ENCODE measurements at places on chromosomes 3 and 15.

GRCh38 chr3:15521573-15521965, at the start of gene COLQ:
Gene COLQ, minus strand, starts transcription at chr3:15521706. Its CDS starts 81 bp downstream, at chr3:15521625.
- DNase-seq = no peak

- DNase-seq = no peak
Observed at GRCh38 chr3:128783774-128784173, 57.8 kb downstream of the RAB7A start.

DNA sequence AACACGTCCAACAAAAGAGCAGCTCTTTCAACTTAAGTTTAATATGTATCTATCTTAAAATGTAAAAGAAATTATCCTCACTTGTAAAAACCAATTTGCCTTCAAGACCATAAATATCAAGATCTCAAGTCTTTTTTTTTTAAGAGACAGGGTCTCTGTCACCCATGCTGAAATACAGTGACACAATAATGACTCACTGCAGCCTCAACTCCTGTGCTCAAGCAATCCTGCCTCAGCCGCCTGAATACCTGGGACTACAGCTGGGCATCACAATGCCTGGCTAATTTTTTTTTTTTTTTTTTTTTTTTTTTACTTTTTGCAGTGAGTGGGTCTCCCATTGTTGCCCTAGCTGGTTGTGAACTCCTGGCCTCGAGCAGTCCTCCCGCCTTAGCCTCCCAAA, 26.0 kb downstream of the ACAP2 start:
- DNase-seq = no peak

GRCh38 chr3:40969756-40970466, 229.4 kb upstream of the CTNNB1 start:
- DNase-seq = no peak

DNA sequence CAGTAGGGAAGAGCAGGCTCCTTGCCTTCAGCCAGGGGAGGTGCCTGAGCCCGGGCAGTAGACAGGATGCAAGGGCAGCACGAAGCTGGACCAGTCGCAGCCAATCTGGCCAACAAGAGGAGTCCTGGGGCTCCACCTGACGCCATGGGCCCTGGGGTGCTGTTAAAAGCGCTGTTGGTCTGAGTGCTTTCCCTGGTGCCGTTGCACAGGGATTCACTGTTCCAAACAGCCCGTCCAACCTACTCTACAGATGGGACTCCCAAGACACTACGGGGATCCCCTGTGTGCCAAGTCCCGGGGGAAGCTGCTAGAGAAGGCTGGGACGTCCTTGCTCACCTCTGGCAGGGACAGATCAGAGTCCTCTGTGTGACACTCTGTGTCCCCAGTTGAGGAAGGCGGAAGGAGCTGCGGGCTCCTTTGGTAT, 632 bp downstream of the CTSH start:
- DNase-seq = no peak

GRCh38 chr3:73448041-73448440, 176.7 kb downstream of the PDZRN3 start:
- DNase-seq = no peak

- no peak for DNase-seq
Observed at GRCh38 chr15:68389936-68390817, 41.8 kb downstream of the ITGA11 start.

GRCh38 chr3:186048119-186048518, 60.8 kb downstream of the ETV5 start:
- no peak for DNase-seq

DNA sequence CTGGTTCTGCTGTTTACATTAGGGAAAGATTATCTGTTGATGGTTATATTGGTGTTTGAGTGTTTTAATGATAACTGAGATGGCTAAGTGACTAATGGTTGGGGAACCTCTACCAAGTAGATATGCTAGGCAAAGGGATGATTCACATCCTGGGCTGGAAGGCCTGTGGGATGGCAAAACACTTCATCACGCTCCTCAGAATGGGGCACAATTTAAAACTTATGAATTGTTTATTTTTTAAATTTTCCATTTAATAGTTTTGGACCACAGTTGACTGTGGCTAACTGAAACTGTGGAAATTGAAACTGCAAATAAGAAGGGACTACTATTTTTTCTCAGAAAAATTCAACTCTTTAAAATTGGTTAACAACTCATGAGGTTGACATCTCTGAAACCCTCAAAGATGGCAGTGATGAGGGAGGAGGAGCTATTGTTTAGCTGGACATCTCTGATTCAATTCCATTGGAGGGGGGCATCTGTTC, 100.5 kb upstream of the ZBED2 start:
- peak; percentile 46 for DNase-seq

DNA sequence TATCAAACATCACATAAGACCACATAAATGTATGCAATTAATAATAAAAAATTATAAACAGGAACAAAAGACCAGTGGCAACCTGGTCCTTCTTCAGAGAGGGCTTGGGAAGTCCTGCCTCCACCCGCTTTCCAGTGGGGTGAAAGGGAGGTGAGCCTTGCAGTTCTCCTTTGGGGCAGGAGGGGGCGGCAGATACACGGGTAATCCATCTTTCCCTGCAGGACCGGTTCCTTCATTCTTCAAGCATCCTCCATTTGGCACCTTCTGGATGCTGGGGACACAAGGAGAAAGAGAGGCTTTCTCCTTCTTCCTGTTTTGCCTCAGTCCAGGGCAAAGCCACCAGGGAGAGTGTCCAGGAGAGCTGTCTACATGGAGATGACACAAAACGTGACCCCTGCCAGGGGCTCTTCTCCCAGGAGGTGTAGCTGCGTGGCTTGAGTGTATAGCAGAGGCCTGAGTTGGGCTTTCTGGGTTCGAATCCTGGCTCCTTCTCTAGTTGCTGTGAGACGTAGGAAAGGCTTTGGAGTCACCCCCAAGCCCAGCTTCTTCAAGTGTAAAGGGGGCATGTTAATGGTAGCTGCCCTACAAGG, 23.2 kb downstream of the RPLP1 start:
- peak; percentile 80 for DNase-seq

DNA sequence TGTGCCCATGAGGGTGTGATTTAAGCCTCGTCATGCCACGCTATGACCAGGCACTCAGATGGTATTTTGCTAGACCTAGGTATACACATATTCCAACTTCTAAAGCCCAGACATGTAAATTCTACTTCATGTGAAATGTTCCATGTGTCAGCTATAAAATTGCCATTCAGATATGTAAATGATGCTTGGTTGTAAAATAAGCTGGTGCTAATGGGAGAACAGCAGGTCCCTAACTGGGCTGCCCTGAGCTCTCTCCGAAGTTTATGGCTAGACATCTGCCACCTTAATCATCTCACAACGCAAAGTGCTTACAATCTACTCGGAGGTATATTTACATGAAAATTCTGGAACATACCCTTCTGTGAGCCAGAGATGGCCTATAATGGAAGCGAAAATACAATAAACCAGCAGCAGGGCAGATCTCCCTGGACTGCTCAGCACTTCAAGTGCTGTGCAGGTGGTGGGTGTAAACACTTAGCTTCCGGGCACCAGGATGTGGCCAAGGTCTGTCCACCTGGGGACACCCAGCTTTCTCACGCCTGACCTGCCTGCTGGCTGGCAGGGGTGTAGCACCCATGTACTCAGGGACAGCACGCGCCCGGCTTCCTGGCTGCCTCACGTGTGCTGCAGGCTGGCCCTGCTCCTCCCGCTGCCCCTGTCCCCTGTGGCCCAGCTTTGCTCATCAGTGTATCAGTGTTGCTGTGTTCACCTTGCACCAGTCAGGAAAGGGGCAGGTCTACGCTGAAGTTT, 82.0 kb downstream of the CHDH start:
- DNase-seq = no peak

GRCh38 chr3:144010371-144010770, 38.7 kb downstream of the DIPK2A start:
- no peak for DNase-seq

- no peak for DNase-seq
Observed at GRCh38 chr3:10245081-10245712, 3.1 kb upstream of the TATDN2 start.

DNA sequence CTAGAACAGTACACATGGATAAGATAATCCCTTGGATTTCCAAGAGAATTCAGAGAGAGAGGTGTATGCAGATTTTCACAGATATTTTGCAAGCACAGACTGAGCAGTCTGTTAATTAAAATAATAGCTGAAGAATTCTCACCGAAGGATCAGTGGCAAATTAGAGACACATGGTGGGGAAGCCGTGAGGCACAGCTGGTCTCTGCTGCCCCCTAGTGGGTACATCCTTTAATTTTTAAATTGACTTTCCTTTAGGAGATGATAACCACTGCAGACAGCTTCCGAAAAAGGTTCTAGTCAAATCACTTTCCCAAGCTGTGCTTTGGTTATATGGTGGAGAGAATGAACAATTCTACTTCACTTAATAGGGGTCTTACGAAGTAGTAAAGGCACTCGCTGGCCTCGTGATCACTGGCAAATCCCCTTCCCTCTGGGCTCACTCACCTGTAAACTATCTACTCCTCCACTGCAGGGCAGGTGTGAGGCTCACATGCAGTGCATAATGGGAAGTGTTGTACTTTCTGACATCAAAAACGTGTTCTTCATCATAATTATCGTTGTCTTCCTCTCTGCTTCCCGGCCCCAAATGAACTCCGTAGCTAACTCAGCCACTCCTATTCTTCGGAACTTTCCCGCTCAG, 19.5 kb downstream of the MESD start:
- DNase-seq = peak; percentile 69

- no peak for DNase-seq
Observed at GRCh38 chr3:177629276-177629675, 432.0 kb upstream of the TBL1XR1 start.

- no peak for DNase-seq
Observed at GRCh38 chr3:107208100-107208499, 169.1 kb upstream of the CCDC54 start.

DNA sequence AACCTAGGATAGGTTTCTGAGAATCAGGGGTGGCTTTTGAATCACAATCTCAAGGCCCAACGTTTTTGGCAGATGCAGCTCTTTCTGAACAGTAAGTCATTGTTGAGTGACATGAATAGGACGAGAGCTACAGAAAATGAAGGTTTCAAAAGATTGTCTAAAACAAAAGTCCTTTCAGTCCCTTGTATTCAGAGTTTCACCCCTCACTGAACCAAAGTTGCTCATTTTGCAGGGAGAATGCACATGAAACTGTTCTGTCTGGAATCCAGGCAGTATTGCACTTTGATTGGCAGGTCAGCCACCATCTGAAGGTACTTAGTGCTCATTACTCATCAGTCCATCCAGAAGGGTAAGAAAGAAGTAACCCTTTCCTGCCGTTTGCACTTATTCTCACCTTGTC, 24.1 kb upstream of the RASGRP1 start:
- DNase-seq = no peak

DNA sequence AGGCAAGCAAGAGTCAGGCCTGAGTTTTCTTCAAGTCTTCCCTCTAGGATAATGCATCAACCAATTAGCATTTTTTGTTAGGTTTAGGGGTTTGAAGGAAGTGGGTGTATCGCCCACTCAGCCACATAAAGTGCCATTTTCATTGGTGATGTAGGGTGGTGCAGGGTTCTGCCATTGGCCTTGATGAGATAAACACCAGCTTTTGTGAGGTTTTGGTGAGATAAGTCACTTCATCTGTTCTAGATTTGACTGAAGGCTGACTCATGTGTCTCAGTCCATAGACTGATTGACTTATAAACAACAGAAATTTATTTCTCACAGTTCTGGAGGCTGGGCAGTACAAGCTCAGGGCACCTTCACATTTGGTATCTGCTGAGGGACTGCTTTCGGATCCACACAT, 84.5 kb upstream of the C3orf80 start:
- DNase-seq = peak; percentile 29

DNA sequence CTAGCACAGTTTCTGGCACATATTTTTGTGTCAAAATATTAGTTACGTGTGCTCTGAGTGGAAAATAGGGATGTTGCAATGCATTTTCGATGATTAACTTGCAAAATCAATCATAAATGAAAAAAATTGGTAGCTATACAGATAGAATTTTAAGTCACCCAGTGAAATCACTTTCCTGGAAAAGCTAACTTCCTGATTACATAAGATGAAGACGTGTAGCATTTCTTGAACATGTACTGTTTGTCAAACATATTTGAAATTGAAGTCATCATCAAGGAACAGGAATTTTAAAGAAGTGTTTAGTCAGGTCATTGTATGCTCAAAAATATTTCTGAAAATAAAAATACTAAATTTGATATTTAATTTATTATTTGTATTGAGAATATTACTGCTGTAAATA, 977.7 kb downstream of the PLOD2 start:
- DNase-seq = no peak

DNA sequence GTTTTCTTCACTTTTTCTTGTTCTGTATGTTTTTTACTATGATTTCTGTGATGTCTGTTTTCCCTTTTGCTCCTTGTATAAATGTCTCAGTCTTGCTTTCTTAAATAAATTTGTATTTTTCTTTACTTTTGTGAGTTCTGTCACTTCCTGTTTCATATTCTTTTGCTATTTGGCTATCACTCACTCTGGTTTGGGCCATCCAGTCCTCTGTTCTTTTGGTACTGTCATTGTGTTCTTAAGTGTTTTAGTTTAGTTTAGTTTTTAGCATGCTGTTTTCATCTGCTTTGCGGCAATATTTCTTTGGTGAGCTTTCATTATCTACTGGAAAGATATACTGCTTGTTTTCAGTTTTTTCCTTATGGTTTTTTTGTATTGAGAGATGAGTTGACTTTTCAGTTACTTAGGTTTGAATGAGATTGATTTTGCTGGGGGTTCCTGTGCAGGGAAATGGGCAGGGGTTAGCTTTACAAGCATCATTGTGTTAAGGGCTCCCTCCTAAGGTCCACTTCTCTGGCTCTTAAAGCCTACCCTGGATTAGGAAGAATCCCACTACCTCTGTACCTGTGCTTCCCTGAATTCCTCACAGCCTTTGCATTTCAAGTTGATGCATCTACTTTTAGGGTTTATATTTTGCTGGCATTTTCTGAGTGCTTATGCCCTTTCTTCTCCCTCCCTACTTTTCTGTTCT, 35.1 kb downstream of the PDCD6IP start:
- no peak for DNase-seq

DNA sequence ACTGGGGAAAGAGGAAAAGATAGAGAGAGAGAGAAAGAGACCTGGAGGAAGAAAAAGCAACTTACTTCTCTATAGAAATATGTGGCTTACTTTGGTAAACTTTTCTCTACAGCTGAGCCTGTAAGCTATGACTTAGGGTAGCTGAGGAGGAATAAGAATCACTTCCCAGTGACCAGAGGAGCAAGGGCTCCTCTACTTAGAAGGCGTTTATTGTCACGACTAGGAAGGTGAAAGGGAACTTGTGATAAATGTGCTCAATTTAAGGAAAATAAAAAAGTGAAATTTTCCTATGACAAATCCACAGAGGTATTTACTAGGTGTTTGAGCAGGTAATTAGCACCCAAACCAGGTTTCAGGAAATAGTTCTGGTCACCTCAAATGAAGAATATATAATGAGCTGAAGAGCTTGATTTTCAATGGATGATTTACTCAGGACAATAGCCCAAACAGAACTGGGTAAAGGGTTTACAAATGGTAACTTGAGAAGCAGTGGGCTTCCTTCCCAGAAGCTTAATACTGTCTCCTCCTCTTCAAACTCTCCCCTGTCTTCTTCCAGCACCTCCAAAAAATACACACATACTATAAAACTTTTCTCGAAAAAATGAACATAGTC, 46.1 kb downstream of the SOX2 start:
- no peak for DNase-seq

DNA sequence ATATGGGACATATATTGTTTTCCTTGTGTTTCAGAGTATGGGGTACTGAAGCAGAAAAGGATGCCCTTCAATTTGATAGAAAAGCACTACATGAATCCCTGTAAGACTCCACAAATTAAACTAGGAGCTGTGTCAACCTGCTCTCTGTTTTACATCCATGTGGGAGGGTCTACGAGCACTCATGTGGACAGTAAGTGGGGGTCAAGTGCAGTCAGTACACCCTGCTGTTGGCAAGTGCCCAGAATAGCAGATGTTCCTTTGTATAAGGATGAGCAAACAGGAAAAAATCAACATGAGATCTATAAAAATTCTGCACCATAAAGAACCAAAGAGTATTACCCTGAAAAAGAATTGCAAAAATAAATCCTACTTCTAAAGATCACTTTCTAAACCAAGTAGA, 659.9 kb downstream of the SI start:
- DNase-seq = no peak

All from stimulated activated CD4-positive, alpha-beta T cell treated with anti-CD3 and anti-CD28 coated beads, Interleukin-15, amount 100 ng/mL, for 24 hours (primary cell).